ENCODE measurements at places on chromosomes 7 and 10. TPM values are rescaled to one million over a fixed set of nuclear protein-coding genes. Genes with fewer than 3 reads are reported as not detected.

DNA sequence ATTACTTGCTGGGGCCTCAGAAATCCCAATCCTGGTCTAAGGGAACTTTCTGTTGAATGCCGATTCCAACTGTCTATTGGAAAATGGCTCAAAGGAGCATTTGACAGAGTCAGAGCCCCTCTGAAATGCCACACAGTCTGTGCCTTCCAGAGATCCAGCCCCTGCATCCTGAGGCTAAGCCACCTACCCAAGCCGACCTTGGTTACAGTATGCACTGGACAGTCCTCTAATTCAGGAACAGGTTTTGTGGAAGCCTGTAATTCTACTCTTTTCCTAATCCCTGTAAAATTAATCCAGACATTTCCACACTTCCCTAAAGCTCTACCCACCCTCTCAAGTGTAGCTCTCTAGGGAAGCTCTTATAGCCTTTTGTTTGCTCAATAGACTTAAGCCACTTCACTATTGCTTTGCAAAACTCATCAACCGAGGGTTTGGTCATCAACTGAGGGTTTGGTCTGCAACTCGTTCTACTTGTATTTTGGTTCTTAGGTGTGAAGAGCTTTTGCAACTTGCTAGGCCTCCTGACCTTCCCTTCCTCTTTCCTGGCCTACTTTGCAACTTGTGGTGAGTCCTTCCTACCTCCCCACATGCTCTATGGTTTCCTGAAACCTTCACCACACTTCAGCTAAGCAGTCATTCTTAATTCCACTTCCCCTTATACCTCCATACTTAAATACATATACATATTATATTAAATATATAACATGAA lies 364.8 kb downstream of the SFMBT2 start:
- no peaks in the 10 kb centered on the region for H3K36me3 ChIP-seq
- no peak overlapping the region for H3K27ac ChIP-seq
- H3K4me3 ChIP-seq: no peak overlapping the region
- no peaks in the 10 kb centered on the region for H3K4me1 ChIP-seq

- no peak overlapping the region for H3K4me3 ChIP-seq
- H3K4me1 ChIP-seq: no peaks in the 10 kb centered on the region
- no peak for DNase-seq
- no peaks in the 10 kb centered on the region for H3K36me3 ChIP-seq
Measured at GRCh38 chr10:97585439-97585811, 1.2 kb downstream of the HOGA1 start.

DNA sequence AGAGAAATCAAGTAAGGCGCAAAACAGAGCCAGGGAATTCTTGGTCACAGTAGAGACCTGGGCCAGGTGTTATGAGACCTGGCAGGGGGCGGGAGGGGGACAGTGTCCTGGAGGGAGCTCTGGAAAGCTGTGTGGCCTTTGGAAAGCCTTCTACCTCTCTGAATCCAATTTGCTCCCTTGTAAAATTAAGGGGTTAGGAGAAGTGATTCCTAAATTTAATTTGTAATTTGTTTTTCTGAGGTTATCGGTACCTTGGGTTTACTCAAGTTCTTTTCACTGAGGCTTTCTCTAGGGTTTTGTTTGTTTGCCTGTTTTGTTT lies 920.8 kb downstream of the TYW1 start:
- no peak for DNase-seq
- H3K4me1 ChIP-seq: no peaks in the 10 kb centered on the region
- H3K4me3 ChIP-seq: no peak overlapping the region
- no peaks in the 10 kb centered on the region for H3K36me3 ChIP-seq

GRCh38 chr10:58674251-58674650 lies 161.6 kb downstream of the BICC1 start:
- DNase-seq: no peak
- no peaks in the 10 kb centered on the region for H3K27me3 ChIP-seq
- no peaks in the 10 kb centered on the region for H3K36me3 ChIP-seq
- H3K4me3 ChIP-seq: no peak overlapping the region
- peaks cover 3% of the 10 kb centered on the region for H3K4me1 ChIP-seq

- H3K4me1 ChIP-seq: no peaks in the 10 kb centered on the region
- no peak overlapping the region for H3K27ac ChIP-seq
- no peaks in the 10 kb centered on the region for H3K27me3 ChIP-seq
- no peak for DNase-seq
- H3K36me3 ChIP-seq: no peaks in the 10 kb centered on the region
Measured at GRCh38 chr7:44152971-44153947, 12.1 kb upstream of the MYL7 start.

DNA sequence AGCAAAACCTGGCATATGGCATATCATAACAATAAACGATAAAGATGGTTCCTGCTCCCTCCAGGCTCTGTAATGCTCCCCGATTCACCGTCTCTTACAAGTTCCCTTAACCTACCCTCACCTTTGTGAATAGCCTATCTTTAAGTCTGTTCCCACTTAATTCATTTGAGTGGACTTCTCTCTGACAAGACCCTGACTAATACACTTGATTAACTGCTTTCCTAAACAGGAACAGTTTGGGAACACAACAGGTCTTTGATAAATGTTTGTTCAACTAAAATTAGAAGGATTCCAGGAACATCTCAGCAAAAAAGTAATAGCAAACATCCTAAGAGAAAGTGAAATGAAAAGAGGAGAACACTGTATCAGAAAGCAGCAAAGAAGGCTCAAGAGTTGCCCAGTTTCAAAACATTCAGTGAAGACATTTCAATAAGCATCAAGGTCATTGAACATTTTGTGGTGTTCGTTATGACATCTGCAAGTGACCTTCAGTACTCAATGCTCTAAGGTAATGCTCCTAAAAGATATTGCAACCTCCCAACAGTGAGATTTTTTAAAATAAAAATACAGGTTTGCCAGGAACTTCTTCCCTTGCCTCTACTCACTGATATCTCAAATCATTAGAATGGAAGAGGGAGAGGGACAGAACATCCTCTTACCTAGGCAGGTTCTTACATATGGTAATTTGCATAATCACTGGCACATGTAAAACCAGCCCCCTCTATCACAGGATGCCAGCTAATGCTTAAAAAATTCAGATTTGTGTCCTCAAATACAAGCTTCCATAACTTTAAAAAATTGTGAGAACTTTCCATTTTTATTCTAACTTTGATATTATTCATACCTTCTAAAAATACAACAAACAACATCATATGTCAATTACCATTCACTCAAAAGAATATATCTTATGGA lies 11.4 kb upstream of the ARHGAP12 start:
- no peaks in the 10 kb centered on the region for H3K27me3 ChIP-seq
- no peak overlapping the region for H3K4me3 ChIP-seq
- H3K36me3 ChIP-seq: no peaks in the 10 kb centered on the region
- DNase-seq: no peak
- no peak overlapping the region for H3K27ac ChIP-seq
- peaks cover 4% of the 10 kb centered on the region for H3K4me1 ChIP-seq

DNA sequence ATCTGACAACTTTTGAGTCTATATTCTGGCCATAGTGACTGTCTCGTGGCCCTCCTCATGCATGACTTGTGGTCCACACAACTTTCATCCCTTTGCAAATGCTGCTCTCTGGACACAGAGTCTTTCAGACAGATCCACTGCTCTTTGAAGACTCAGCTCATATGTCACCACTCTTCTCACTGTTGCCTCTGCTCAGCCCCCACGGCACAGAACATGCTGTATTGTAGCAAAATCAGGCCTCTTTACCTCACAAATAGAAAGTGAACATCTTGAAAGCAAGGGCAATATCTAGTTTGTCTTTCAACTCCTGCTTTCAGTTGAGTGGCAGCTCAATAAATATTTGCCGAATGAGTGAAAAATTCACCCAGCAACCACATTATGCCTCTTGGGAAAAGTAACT lies 443.5 kb downstream of the NRG3 start:
- H3K36me3 ChIP-seq: no peaks in the 10 kb centered on the region
- no peak for DNase-seq
- H3K4me1 ChIP-seq: no peaks in the 10 kb centered on the region
- H3K27ac ChIP-seq: no peak overlapping the region
- no peaks in the 10 kb centered on the region for H3K27me3 ChIP-seq

- H3K27ac ChIP-seq: no peak overlapping the region
- no peaks in the 10 kb centered on the region for H3K27me3 ChIP-seq
- no peaks in the 10 kb centered on the region for H3K36me3 ChIP-seq
- H3K4me1 ChIP-seq: no peaks in the 10 kb centered on the region
Measured at GRCh38 chr7:34457329-34457728, 200.7 kb upstream of the NPSR1 start.

DNA sequence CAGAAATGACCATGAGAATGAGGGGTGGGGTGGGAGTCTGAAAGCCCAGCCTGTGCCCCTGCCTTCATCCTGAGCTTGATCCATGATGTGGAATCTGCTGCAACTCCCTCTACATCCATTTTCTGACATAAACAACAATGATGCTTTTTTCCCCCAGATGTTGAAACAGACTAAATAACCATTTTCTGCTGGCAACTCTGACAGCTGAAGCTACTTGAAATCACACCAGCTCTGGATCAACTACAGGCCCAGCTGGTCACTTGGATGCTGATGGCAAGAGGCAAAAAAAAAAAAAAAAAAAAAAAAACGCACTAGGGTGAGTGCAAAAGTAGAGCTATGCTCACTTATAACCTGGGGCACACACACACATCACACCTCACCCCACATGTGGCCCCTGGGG lies 74.2 kb downstream of the FAM107B start:
- H3K36me3 ChIP-seq: no peaks in the 10 kb centered on the region
- H3K4me1 ChIP-seq: no peaks in the 10 kb centered on the region
- H3K4me3 ChIP-seq: no peak overlapping the region
- no peak overlapping the region for H3K27ac ChIP-seq

DNA sequence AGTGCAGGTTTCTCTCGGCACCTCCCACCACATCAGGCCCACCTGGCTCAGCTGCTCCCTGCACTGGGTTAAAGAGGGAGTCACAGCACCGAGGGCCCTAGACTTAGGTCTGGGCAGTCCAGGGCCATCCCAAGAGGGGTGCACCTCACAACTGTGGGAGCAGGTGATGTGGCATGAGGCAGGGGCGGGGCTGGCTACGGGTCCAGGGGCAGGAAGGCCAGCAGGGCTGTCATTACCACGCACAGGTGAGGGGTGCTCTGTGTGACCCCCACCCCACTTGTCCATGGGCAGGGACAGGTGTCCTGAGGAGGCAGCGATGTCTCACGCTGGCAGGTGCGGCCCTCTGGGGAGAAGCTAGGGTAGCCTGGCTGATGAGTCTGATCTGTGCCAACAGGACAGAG lies 40.5 kb upstream of the DPYSL4 start:
- H3K36me3 ChIP-seq: no peaks in the 10 kb centered on the region
- H3K27ac ChIP-seq: no peak overlapping the region
- no peak overlapping the region for H3K4me3 ChIP-seq
- H3K4me1 ChIP-seq: no peaks in the 10 kb centered on the region

Gene AKR1C4
- not detected for total RNA-seq

Gene ZP3
- 2.0 TPM for total RNA-seq

Gene ADCYAP1R1
- total RNA-seq: 1.1 TPM

Gene IKZF5
- 17.8 TPM for total RNA-seq

Gene MRPS16
- total RNA-seq: 41.9 TPM

Gene TPK1
- total RNA-seq: 11.5 TPM

All from aorta (tissue), 5 donors.